NCI-H526 (cell line): ENCODE measurements at places on chromosomes 5 and 9.

DNA sequence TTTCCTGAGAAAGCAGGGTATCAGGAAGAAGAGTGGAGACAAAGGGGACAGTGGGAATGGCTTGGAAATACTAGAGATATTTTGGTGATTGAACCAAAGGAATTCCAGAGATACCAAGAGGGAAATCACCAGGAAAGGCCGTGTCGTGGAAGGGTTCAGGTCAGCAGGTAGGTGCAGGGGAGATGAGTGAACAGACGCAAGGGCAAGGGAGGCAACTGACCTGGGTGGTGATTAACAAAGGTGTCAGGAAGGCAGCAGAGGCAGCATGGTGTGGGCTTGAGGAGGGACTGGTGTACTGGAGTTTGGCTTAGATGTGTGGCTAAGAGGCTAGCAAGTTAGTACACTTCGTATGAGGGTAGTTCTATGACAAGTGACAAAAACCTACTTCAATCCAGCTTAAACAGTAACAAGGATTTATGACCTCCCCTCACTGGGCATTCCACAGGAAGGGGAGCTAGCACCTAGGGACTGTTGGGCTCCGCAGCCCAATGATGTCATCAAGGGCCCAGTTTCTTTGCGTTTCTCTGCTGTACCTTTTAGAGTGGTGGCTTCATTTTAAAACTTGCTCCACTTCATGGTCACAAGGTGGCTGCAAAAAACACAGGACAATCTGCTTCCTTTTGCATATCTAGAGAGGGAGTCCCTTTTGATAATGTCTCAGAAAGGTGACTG lies 37.0 kb downstream of the INIP start:
- no peak for DNase-seq

DNA sequence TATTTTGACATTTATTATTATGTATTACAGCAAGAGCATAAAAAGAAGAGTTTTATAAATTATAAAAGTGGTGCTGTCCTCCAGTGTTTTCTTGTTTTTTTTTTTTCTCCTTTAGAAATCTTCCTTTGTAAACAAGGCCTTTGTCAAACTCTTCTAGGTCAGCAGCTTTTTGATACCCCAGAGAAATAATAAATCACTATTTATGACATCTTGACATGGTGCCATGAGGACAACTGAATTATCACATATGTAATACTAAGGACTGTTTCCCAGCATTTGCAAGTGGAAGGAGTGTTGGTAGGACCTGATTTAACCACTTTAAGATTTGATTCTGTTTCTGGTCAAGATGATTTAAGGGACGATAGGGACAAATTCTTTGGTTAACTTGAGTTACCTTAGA lies 4.6 kb downstream of the SMARCA2 start:
- DNase-seq, result no peak

GRCh38 chr9:130444565-130445221 lies at the start of gene ASS1:
TSS of gene ASS1 (plus strand) at chr9:130444961. CDS start at chr9:130452229, 7,268 bp downstream.
- DNase-seq, result no peak

DNA sequence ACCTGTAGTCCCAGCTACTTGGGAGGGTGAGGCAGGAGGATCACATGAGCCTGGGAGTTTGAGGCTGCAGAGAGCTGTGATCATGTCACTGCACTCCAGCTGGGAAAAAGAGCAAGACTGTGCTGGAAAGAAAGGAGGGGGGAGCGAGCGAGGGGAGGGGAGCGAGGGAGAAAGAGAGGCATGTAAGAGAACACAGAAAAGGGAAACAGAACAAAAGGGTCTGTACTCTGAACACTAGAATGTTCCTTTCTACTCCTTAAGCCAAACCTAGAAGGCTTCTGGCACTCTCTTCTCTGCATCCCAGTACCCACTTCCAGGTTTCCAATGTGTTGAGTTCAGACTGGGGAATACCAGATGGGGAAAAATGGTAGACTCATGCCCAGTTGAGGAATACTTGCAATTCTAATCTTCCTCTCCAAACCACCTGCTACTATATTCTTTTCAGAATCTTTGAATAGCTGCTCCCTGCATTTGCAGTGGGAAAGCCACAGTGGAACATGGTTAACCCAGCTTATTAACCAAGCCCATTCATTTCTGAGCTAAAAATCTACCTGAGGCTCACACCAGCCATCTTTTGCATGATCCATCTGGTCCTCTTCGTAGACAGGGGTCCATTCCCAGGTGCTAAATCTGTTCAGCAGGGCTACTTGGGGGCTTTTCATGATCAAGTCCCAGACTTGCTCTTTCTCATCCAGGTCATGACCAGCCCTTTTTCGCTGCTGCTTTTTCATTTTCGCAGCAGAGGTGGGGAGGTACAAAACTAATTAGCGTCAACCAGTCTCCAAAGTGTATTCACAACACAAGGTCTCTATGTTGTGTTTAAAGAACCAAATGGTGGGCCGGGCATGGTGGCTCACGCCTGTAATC lies 34.9 kb downstream of the SEMA4D start:
- DNase-seq, result no peak

DNA sequence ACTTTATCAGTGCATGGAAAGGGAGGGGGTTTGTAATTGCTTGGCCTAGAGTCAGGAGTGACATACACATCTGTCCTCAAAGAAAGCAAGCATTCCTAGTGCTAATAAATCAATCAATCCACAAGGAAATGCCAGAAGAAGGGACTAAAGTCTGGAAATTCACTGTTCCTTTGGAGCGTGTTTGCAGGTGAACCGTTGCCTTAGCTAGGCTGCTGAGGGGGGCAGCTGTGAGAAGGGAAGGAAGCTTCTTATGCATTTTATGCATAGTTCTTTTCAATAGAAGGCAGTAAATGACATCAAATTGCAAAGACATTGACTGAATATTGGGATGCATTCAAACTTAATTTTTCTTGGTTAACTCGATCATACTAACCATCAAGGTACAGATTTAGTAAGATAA lies 1092.5 kb upstream of the SEMA6A start:
- no peak for DNase-seq

DNA sequence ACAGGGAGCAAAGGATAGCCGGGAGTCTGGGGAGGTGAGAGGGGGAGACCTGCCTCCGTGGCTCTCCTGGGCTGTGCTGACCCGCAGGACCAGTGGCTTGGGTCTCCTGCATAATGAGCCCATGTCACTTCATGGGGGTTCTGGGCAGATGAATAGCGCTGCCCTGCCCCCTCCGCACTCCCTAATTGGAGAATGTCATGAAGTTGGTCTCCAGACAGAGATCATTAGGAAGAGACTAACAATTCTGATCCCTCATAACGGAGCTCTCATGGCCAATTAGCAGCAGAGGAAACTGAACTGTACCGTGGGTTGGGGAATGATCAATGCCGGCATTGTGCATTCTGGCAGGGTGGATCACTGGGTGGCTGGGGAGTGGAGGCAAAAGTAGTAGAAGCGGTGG lies 186.1 kb downstream of the FSTL4 start:
- no peak for DNase-seq

- no peak for DNase-seq
Measured at GRCh38 chr5:19497229-19497815, 490.7 kb downstream of the CDH18 start.

GRCh38 chr5:170451747-170452365 lies 52.0 kb upstream of the KCNIP1 start:
- DNase-seq, result no peak

DNA sequence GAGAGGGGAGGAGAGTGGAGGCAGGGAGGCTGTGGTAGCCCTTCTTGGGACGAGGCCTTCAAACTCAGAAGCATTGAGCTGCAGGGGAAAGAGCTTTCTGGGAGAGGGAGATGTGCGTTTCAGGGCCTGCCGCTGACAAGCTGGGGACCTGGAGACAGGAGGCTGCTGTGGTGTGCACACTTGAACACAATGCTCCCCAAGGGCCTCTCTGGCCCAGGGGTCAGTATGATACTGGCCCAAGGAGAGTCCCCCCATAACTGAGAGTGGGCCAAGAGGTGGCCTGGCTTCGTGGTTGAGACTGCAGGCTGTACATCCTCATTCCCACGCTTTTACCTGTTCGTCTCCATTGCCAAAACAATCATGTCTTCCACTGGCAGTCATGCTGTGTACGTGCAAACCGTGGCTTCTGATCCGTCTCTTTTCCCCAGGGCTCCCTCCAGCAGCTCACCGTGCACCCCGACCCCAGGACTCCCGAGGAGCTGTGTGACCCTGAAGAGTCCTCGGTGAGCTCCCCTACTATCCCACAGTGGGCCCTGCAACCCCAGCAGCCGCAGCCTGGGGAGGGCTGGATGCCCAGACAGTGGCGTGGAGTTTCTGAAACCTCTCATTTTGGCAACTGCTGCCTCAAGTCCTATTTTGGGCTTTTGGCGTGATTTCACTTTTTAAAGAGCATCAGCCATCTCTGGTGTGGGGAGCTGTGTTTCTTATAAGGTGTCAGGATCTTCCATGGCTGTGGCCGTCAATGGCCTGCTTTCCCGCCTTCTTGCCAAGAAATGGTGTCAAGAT lies 43.4 kb downstream of the COL15A1 start:
- no peak for DNase-seq

DNA sequence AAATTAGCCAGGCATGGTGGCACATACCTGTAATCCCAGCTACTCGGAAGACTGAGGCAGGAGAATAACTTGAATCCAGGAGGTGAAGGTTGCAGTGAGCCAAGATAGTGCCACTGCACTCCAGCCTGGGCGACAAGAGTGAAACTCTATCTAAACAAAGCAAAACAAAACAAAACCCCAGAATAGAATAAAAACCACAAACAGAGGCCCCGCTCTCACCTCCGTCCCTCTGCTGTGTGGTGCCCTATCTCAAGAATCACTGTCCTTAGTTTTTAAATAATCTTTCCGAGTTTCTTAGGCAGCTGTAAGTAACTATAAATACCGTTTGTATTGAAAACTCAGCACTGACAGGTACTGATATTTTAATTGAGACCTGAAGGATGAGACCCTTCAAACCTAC lies 42.7 kb upstream of the IER5L start:
- DNase-seq, result no peak

GRCh38 chr5:172931001-172931536 lies 28.2 kb upstream of the RPL26L1 start:
- no peak for DNase-seq

DNA sequence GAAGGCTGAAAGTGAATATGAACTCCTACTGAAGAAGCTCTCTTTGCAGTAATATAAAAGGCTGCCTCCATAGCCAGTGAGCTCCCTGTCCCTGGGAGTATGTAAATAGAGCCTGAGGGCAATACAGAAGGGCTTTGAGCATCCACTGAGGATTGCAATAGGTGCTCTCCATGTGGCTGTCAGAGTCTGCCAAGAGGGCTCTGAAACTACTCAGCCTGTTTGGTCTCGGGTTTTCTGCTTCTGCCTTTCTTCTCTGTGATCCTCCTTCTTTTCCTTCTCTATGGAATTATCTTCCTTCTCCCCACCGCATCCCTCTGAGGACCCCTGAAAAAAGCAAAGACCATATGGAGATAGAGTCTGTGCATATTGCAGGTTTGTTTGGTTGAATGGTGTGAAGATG lies 69.4 kb downstream of the PCDH1 start:
- no peak for DNase-seq

DNA sequence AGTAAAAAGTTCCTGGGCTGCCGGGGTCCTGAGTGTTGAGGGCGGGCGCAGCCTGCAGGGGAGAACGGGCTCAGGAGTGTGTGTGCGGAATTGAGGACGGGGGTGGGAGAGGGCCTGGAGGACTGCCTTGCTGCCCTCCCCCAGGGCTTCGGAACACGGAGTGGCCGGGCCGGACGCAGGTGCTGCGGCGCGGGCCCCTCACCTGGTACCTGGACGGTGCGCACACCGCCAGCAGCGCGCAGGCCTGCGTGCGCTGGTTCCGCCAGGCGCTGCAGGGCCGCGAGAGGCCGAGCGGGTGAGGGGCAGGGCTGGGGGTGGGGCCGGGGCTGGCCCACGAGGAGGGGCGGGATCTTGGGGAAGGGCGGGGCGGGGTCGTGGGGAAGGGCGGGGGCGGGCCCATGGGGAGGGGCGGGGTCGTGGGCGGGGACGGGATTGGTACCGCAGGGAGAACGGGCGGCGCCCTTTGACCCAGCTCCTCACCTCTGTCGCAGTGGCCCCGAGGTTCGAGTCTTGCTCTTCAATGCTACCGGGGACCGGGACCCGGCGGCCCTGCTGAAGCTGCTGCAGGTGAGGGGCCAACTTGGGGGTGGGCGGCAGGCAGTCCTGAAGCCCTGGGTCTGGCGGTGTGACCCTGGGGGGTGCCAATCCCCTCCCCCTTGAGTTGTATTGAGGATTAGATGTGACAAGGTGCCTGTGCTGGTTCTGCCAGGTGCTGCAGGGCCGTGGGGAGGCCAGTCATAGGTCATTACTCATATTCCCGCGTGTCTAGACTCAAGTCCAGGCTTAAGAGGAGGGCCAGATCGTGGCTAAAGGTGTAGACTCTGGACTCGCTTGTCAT lies 7.1 kb downstream of the FPGS start:
- DNase-seq, result no peak

- no peak for DNase-seq
Measured at GRCh38 chr5:125295405-125295872, 549.0 kb upstream of the ZNF608 start.

DNA sequence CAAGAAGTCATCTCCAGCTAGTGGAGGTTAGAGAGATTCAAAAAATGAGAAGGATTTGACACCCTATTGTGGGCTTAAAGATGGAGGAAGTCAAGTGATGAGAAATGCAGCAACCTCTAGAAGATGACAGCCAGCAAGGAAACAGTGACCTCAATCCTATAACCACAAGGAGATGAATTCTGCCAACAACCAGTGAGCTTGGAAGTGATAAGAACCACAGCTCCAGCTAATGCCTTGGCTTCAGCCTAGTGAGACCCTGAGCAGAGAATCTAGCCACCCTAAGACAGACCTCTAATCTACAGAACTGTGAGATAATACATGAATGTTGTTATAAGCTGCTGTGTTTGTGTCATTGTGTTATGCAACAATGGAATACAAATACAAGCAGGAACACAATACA lies 262.4 kb downstream of the GRIA1 start:
- no peak for DNase-seq

GRCh38 chr5:35694481-35694880 lies 76.8 kb downstream of the SPEF2 start:
- no peak for DNase-seq

DNA sequence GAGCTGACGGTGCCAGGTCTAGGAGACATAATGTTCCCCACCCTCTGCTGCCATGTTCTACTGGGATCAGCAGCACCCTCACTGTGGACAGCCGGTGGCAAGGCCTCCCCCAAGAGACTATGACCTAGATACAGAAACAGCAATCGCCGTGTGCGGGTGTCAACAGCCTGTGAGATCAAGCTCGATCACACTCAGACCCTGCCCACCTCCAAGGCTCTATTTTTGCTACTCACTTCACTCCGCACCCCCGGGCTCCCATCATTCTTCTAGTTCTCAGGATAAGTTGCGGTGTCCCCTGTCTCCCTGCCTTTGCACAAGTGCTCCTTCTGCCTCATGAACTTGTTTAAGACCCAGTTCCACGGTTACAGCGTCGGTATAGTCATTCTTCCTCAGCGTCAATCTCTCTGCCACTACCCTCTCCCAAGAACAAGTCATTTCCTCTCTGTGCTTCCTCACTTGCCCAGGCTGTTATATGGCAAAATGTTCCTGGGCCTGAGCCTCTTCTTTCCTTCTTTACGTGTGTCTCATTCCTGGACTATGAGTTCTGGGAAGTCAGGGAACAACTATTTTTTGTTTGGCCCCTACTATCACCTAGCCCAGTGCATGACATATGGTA lies 5.4 kb upstream of the DOCK8 start:
- no peak for DNase-seq
